ENCODE measurements at places on chromosomes 7 and 10.

GRCh38 chr7:79298145-79298760 is 155.2 kb downstream of the MAGI2 start:
- no peak for DNase-seq

GRCh38 chr7:7542251-7542835 is 6.7 kb upstream of the COL28A1 start:
- DNase-seq = no peak

GRCh38 chr10:109886781-109887140 is 36.5 kb downstream of the XPNPEP1 start:
- DNase-seq = no peak

- DNase-seq = no peak
These were observed 6.4 kb upstream of the PRKCQ start for GRCh38 chr10:6586501-6586900.

DNA sequence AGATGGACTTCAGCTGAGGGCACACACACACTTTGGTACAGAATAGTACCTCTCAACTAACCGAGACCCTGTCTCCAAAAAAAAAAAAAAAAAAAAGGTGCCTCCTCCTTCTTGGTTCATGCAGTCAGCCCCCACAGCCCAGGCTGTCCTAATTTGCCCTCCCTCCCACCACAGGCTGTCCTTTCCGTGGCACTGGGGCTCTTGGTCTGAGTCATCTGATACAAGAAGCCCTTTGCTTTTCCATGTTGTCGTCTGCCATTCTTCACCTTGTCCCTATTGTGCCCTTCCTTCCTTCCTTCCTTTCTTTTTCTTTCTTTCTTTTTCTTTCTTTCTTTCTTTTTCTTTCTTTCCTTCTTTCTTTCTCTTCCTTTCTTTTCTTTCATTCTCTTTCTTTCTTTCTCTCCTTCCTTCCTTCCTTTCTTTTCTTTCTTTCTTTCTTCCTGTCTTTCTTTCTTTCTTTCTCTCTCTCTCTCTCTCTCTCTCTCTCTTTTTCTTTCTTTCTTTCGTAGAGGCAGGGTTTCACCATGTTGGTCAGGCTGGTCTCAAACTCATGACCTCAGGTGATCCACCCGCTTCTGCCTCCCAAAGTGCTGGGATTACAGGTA is 96.0 kb upstream of the IKZF1 start:
- no peak for DNase-seq

GRCh38 chr10:108411206-108411605 is 1246.7 kb upstream of the SORCS1 start:
- DNase-seq = no peak

GRCh38 chr10:44979281-44980191 is 927 bp upstream of the DEPP1 start:
- DNase-seq = no peak
